CD8-positive, alpha-beta memory T cell (primary cell): ENCODE measurements at places on chromosomes 5 and 9.

DNA sequence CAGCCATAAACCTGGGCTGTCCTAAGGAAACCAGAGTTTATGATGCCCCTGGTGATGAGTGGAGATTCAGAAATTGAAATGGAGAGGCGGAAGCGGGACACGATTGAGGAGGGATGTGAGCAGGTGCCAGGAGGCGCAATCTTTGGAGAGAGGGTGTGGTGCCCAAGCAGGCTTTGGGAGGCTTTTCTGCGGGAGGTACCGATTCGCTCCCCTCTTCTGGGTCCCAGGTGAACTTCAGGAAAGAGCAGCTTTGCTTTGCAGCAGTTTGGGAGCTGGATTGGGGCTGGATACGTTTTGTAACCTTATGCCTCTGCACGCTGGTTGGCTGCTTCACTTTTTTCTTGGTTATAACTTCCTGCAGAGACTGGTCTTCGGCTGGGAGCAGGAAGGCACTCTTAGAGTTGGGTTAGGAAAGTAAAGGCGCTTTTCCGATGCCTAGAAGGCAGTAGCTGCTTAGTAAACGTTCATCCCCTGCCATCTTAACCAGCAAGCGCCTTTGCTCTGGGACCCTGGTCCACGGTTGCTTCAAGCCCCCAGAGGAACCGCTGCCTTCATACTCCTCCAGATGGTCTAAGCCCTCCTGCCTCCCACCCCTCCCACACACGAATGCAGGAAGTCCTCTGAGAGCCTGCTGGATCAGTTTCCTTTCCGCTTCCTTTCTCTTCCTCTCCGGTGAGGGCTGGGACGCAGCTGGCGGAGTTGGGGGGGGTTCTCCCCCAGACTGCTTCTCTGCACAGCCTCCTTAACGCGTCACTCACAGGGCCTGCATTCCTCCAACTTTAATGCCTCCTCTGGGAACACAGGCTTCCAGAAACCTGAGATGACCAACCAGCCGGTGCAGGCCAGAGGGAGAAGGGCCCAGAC lies 15.2 kb upstream of the NEK6 start:
- DNase-seq: no peak

DNA sequence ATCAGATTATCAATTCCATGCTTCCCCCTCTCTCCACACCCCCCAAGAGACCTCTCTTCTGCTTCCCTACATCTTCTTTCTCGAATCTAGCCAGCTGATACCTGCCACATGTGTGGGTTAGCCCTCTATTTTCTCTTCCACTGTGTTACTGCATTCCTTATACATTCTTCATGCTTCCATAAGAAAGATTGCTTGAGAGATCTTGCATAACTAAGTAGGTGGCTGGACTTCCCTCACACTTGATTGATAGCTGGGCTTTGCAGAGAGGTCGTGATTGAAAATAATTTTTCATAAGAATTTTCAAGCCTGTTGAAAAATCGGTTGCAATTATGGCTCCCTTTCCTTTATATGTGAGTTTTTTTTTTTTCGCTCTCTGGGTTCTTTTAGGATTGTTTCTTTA lies 33.0 kb upstream of the PANK3 start:
- no peak for DNase-seq

DNA sequence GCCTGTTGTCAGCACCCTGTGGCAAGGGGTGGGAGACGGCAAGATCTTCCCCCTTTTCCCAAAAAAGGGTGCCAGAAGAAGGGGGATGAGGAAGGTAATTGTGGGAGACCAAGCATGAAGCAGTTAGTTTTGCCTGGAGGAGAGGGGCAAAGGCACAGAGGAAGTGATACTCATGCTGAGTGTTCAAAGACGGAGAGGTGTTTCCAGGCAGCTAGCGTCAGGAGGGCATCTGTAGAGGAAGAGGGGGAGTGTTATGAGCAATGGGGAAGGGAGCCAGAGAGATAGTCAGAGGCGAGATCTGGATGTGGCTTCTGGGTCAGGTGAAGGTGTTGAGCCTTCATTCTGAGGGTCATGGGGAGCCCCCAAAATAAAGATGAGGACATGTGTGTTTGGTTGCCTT lies 26.9 kb upstream of the ADAM19 start:
- DNase-seq: no peak

- no peak for DNase-seq
Measured at GRCh38 chr5:5383461-5383860, 39.0 kb upstream of the ICE1 start.

GRCh38 chr9:6512085-6512657 lies 99.2 kb downstream of the UHRF2 start:
- DNase-seq: no peak

- DNase-seq: no peak
Measured at GRCh38 chr5:9233712-9234111, 312.2 kb downstream of the SEMA5A start.

GRCh38 chr5:75617736-75618352 lies 6.6 kb downstream of the ANKDD1B start:
- DNase-seq: no peak

DNA sequence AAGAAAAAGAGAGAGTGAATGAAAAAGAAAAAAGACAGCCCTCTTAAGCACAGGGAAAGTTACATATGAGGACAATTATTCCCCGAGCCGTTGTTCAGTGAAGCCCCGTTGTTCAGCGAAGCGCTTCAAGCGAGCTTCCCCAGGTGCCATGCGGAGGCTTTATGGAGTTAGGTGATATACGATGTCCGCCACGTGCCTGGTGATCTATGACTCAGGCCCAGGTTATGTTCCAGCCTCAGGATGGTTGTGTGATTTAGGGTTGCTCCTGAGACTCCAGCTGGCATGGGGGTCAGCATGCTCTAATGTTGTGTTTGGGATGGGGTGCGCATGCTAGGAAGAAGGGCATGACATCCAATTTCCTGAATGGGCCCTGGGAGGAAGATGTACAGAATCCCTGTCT lies 365.6 kb downstream of the CDK5RAP2 start:
- no peak for DNase-seq

- DNase-seq: no peak
Measured at GRCh38 chr5:11777096-11777495, 127.2 kb downstream of the CTNND2 start.

DNA sequence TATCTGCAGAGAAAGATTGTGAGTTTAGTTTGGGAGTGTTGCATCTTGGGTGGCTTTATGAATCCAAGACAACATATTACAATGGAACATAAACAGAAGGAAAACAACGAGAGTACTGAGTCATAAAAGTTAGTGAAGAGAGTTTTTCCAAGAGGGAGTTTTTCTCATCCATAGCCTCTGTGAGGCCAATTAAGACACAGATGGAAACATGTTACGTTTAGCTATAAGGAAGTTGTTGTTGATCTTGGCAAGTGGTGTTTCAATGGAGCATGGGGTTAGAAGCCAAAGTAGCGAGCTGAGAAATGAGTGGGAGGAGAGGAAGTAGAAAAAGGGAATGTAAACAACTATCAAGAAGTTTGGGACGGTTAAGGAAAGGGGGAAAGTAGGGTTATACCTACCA lies 53.3 kb upstream of the SPATA31D4 start:
- DNase-seq: no peak

DNA sequence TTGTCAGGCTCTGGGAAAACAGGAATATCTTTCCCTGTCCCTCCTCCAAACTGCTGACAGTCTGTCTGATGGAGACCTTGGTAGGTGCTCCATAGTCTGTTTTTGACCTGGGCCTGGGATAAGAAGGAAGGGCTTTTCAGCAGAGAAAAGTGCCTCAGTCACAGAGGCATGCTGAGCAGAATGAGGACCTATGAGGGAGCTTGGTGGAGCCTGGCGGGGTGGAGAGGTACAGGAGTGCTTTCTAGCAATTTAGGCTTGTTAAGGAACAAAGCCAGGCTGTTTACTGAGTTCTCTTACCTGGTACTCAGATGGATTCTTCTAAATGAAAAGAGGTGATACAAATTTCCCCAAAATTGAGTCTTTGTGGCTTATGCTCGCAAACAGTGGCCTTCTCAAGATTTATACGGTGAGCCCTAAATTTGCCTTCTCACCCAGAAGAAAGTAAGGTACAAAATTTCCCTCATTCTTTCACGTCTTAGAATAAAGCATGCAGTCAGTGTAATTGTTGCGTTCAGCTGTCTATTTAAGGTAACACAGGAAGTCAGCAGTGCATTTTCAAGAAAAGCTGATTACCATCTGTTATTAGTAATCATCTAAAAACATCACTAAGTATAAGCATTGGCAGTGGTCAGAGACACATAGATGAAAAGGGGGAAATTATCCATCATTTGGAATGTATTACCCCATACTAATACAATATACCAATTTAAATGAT lies 28.6 kb upstream of the IL13 start:
- DNase-seq: no peak

DNA sequence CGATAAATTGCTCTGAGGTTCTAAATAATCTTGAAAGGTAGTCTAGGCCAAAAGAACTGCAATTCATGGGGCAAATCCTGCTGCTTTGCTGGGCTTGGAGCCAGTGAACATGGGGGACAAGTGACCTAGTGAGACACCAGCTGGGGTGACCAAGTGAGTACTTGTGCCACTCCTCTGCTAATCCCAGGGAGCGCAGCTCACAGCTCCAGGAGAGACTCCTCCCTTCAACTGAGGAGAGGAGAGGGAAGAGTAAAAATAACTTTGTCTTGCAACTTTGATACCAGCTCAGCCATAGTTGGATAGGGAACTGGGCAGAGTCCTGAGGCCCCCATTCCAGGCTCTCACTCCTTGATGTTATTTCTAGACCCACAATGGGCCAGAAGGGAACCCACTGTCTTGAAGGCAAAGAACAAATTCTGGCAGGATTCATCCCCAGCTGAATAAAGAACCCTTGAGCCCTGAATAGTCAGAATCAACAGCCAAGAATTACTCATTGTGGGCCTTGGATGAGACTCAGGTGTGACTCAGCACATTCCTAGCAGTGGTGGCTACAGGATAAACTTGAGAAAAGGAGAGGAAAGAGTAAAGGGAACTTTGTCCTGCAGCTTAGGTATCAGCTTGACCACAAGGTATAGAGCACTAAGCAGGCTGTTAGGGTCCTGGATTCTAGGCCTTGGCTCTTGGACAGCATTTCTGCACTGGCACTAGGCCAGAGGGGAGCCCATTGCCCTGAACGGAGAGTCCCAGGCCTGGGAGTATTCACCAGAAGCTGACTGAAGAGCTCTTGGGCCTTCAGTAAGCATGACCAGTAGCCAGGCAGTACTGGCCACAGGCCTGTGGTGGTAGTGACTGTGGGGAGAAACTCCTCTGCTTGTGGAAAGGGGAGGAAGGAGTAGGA lies 288.3 kb upstream of the CDH18 start:
- no peak for DNase-seq

DNA sequence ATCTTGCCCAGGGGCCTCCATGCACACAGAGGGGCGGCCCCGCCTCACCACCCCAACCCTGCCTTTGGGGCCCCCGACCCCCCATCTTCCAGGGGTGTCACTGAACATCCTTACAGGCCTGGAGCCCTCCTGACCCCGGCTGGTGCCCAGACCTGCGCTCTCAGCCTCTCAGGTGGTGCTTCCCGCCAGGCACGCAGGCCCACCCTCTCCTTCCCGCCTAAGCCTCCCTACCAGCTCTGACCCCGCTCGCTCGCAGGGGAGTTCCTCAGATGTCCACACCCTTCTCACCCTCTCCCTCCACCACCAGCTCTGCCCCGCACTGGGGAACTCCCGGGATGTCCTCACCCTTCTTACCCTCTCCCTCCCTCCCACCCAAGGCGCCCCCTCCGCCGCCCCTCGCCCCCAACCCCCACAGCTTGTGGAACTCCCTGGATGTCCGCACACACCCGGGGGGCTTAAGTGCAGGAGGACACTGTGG lies 12.3 kb upstream of the QRFP start:
- no peak for DNase-seq

GRCh38 chr9:92163276-92163675 lies 48.1 kb upstream of the SPTLC1 start:
- DNase-seq: no peak

DNA sequence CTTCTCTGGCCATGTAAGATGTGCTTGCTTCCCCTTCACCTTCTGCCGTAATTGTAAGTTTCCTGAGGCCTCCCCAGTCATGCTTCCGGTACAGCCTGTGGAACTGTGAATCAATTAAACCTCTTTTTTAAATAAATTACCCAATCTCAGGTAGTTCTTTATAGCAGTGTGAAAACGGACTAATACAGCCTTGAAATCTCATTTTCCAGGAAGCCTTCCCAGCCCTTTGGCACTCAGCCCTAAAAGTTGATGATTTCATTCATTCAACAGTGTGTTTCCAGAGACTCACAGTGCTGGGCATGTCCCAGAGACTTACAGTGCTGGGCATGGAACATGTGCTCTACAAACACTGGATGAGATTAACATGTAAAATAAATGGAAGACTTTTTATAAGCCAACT lies 135.8 kb downstream of the DCP2 start:
- no peak for DNase-seq

- no peak for DNase-seq
Measured at GRCh38 chr9:35689542-35690293, at the start of gene TPM2. Gene TPM2 (minus strand): TSS chr9:35689925. CDS start chr9:35689817, 108 bp downstream.

DNA sequence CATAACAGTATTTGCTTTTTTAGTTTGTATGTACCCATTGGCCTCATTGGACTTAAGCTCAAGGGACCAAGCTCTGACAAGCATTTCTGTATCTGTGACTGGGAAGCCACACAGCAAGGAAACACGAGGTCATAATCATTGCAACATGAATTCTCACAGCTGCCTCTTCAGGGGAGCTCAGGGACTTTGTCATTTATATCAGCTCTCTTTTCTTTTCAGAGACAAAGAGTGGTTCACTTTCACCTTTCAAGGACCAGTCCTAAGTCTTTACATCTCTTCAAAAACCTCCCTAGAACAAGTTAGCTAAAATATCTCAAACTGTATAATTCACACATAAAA lies 58.6 kb downstream of the ADAMTS12 start:
- DNase-seq: no peak

- DNase-seq: no peak
Measured at GRCh38 chr5:109959652-109960051, 269.9 kb downstream of the MAN2A1 start.

GRCh38 chr9:137349471-137350033 lies 47.5 kb upstream of the NRARP start:
- DNase-seq: no peak

DNA sequence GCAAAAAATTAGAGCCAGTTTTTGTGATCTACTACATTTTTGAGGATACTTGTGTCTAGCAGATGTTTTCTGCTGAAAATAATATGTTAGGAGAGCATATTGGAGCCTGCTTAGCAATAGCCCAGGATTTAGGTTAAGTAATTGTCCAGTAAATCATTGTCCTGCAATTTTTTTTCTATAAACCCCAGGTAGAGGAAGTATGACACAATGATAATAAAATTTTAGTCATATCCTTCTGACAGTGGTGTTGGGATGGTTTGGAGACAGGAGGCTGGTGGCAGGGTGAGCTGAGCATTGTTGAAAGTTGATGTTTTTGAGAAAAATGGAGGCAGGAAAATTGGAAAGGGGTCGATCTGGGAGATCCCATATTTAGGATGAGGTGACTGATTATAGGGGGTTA lies 3.5 kb downstream of the SNCAIP start:
- no peak for DNase-seq

DNA sequence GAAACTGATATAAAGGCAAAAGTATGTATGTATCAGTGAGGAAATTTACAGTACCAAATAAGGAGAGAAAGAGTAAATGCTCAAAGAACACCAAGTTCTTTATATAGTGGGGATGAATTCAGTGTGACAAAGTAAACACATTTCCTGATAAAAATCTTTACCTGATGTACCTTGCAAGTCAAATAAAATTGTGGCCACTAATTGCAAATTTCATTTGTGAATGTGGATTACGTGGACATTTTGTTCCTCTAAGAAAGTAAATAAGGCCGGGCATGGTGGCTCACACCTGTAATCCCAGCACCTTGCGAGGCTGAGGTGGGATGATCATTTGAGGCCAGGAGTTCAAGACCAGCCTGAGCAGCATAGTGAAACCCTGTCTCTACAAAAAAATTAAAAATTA lies 25.7 kb downstream of the CEP120 start:
- no peak for DNase-seq
